Stimulated activated naive CD8-positive, alpha-beta T cell treated with anti-CD3 and anti-CD28 coated beads, Interleukin-15, Interleukin-2, amounts not matched to agents 100 U/mL and 50 U/mL, for 24 hours (primary cell): ENCODE measurements at places on chromosomes 1 and 21.

GRCh38 chr1:157700305-157700704 is 264 bp downstream of the FCRL3 start:
- DNase-seq, result no peak

DNA sequence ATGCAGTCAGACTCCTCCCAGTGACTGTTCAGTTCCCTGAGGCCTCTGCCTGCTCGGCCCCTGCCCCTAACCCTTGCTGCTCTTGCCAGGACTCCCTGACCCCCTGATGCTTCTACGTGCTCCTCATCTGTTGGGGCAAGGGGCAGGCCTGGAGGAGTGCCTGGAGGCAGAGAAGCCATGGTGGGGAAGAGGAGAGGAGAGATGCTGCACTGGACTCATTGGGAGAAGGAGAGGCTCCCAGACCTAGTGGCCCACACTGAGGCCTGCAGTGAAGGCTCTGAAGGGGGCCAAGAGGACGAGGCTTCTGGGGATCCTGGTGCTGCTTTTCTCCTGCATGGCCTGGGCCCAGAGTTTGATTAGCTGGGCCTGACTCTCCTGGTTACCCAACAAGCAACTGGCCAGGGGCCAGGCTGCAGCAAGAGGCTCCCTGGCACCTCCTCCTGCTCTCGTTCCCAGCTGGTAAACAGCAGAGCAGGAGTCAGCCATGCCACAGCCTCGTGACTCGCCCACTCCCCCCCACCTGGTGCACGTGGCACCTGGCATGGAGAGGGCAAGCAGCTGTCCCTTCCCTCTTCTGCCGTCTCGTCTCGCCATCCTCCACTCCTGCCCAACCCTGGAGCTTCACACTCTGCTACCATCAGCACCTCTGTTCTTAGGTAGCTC is 847 bp upstream of the RORC start:
- no peak for DNase-seq

DNA sequence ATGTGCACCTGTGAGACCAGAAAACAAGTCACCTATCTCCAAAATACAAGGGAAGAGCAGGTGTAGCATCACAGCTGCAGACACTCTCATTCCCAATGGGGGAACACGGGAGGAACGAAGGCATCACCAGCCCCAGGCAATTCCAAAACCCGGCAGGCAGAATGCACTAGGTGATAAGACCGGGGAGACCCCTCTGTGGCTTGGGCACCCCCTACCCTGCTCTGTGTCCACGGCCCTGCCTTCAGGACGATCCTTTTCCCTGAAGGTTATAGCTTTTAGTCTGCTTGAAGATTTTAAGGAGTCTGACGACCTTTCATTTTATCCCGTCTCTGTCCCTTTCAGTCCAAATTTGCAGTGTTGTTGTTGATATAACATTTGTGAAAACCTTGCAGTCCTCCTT is 19.2 kb downstream of the TRPM2 start:
- DNase-seq, result no peak

DNA sequence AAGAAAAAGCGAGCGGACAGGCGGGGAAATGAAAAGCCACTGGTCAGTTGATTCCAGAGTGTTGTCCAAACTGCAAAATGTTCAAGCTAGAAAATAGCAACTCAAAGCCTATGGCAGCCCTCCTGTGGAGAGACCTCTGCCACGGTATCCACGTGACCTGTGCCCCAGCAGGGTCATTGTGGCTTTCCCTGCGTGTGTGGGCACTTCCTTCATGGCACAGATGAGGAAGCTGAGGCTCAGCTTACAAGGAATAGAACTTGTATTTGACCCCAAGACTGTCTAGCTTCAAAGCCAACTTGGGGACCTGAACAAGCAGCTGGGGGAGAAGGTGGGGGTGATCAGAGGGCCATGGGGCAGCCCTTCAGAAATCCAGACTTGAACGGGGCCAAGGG is 15.6 kb upstream of the PLEKHG5 start:
- no peak for DNase-seq

DNA sequence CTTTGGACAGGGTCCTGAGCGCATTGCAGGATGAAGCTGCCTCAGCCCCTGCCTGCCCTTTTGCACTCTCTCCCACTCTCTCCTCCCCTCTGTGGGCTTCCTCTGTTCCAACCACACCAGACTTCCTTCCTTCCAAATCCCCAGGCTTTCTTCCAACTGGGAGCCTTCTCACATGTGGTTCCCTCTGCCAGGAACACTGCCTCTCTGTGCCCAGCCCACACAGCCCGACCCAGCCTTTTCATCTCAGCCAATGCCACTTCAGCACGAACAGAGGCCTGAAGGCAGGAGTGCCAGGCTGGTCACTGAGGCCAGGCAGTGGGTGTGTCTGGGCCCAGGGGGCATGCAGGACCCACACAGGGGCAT is 5.9 kb downstream of the SELENON start:
- DNase-seq, result no peak

DNA sequence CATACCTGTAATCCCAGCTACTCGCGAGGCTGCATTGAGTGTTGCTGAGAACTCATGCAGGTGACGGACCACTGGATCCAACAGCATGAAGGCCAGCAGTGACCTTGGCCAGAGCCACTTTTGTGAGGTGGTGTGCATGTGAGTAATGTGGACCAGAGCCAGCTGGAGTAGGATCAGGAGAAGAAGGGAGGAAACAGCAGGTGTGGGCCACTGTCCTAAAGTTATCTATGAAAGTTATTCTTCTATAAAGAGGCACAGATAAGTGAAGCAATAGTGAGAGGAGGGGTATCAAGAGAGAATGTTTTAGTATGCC is 47.8 kb downstream of the TCP10L start:
- DNase-seq, result no peak
